ENCODE measurements at places on chromosomes 12 and 14.

- no peak for DNase-seq
Observed at GRCh38 chr12:52086366-52086765, 6.9 kb downstream of the SMIM41 start.

DNA sequence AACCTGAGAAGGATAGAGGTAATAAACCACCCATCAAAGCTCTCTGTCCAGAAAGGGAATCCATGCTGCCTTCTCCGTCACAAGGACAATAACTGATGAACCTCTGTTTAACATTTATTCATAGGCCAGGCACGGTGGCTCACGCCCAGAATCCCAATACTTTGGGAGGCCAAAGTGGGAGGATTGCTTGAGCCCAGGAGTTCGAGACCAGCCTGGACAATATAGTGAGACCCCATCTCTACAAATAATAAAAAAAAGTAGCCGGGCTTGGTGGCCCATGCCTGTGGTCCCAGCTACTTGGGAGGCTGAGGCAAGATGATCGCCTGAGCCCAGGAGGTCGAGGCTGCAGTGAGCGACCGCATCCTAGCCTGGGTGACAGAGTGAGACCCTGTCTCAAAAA, 7.1 kb upstream of the FOS start:
- no peak for DNase-seq

GRCh38 chr14:90757452-90757851, 58.8 kb downstream of the TTC7B start:
- DNase-seq, result no peak

- no peak for DNase-seq
Observed at GRCh38 chr14:62462988-62463387, 582.3 kb downstream of the KCNH5 start.

DNA sequence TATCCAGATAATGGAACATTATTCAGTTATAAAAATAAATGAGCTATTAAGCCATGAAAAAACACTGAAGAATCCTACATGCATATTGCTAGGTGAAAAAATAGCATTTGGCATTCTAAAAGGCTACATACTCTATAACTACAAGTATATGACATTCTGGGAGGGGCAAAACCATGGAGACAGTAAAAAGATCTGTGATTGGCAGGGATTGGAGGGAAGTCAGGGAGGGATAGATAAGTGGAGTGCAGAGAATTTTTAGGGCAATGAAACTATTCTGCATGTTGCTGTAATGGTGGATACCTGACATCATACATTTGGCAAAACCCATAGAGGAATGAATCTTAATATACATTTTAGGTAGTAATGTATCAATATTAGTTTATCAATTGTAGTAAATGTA, 63.1 kb upstream of the SLC38A2 start:
- no peak for DNase-seq

DNA sequence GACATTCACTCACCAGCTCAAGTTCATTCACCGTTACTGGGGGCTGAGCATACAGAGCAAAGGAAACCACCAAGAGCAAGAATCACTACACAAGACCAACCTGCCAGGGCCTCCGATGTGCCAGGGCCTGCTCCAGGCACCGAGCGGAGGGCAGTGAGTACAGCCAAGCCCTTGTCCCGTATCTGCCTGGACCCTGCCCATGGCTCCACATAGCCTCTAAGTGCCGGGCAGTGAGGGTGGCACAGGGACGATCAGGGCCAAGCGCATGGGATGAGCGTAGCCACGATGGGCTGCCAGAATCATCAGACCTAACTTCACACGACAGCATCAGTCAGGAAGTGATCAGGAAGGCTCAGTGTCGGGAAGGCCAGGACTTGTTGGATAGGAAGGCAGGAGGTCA, 199.6 kb downstream of the BCL11B start:
- DNase-seq, result no peak

DNA sequence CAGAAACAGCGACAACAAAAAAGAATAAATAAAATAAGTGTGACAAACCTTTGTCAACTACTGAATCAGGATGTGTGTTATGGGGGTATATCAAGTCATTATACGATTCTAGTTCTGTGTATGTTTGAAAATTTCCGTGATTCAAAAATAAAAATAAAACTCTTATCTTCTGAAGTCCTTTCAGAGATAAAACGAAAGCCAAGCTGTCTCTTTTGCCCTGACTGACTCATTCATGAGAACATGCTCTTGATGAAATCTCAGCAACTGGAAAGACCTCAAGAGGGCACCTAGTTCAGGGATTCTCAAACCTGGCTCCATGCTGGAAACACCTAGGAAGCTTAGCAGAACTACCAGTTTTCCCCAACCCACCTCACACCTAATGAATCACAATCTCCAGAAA, 9.2 kb downstream of the FOXN3 start:
- no peak for DNase-seq

- DNase-seq, result no peak
Observed at GRCh38 chr14:67429510-67430205, 17.7 kb upstream of the PLEK2 start.

- DNase-seq, result no peak
Observed at GRCh38 chr12:40697566-40698259, 5.5 kb downstream of the CNTN1 start.

DNA sequence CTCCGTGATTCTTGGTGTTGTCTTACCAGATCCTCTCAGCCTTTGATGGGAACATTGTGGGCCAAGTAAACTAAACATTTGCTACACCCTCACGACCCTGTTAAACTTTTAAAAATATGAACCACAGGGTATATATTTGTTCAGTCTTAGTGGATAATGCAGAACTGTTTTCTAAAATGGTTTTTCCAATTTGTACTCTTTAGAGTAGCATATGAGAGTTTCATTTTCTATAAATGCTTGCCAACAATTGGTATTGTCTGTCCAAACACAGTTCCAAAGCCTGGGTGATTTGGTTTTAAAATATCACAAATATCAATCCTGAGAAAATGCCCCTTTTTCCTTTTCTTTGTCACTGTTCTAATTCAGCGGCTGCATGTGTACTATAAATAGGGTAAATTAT, 6.7 kb upstream of the IL22 start:
- no peak for DNase-seq

GRCh38 chr12:105814283-105814682, 324.5 kb downstream of the NUAK1 start:
- DNase-seq, result no peak

DNA sequence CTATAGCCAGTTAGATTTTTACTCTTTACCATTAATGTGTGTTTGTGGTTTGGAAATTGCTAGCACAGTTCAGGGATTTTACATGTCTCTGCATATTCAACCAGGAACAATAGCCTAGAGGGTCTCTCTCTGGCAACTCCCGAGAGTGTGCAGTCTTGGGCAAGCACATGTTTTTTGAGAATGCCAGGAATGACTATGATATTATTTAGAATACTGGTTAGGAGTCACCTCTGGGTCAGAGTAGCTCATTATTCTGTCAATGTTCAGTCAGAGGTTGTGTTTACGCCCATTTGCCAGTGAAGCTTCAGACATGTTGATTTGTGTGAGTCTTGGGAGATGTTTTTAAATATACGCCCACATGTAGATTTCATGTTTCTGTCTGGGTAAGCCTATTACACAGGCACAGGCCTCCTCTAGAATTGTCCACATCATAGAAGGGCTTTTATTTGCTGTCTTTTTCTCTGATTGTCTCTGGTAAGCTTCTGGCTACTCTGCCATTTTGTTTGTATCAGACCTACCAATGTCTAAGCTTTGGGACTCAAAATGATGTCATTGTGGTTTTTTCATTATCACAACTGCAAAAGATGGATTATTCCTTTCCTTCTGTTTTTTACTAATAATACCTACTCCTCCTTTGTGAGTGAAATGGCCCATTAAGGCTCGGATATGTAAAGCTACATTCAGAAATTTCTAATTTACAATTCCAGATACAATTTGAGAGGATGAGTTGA, 203.1 kb upstream of the PPFIA2 start:
- no peak for DNase-seq

GRCh38 chr12:131815131-131815530, 13.1 kb upstream of the MMP17 start:
- no peak for DNase-seq

DNA sequence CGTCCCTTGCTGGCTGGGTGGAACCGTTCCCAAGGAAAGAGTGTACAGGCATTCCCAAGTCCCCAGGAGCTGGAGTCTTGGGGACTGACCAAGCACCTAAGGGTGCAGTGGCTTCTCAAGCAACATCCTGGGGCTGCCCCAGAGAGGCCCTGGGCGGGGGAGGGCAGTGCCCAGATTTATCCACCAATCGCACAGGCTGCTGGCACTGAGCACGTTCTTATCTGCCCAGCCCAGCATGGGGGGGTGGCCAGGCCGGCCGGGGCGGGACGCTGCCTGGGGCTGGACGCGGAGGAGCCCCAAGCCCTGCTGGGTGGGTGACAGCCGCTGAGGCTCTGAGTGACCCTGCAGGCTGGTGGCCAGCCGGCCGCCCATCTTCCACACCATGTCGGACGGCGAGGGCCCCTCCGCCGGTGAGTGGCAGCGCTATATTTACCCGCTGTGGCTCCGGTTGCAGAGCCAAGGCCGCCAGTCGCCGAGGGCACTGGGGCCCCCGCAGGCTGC, 53.4 kb downstream of the CYP46A1 start:
- no peak for DNase-seq

DNA sequence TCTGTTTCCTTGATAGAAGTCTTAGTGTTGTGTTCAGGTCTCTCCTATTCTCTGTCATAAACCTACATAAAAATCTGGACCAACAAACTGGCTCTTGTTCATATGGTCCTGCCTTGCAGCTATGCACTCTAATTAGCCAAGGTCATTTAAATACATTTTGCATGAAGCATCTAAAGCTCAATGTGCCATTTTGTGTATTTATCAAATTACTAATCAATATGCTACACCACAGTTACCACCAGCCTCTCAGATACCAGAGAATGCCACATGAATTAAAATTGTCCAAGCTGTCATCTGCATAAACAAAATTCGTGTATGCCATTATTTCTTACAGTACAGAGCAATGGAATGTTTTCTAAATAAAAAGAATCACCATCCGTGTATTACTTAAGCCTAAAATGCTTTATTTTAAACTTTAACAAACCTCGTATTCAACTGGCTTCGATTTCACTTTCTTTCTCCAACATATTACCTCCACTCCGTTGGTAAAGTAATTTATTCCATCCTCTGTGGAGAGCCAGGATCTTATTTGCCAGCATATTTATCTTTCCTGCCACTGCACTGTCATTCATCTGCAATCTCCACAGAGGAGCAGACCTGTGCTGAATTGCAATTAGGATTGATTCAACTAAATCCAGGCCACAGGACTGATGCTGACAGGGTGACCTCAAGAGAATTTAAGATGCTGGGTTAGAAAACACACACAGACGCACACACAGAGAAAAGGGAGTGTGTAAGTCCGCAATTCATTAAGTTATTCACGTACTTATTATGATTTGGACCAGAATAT, 284.1 kb upstream of the FOXG1 start:
- DNase-seq, result no peak

DNA sequence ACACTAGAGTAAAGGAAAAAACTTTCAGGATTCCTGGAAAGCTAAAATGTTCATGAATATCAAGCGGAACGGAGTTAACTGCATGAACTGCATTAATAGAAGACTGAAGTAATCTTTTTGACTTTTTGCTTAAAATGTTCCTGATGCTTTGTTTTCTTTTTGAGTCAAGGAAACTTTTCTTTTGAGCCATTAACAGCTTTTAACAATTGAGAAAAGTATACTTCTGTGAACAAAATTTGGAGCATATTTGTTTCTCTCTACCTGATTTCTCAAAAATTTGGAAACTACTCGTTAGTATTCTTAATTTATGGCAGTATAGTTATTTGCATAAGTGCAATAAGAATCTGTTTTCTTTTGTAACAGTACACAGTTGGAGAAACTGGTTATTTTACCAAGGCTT, 78.5 kb downstream of the CALM1 start:
- no peak for DNase-seq

DNA sequence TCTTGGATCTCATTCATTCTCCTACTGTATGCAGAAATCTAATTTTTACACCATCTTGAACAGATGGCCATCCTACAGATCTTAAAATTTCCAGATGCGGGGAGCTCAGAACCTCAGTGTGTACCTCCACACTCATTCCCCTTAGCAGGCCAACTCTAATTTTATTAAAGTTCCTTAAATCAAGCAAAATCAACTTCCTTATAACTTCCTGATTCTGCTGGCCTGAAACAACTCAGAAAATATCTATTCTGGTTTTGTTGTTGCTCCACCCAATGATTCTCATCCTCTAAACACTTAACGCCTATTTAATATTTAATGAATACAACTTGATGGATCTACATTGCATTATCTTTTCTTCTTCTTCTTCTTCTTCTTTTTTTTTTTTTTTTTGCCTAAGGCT, 3.1 kb downstream of the EMP1 start:
- DNase-seq, result no peak

DNA sequence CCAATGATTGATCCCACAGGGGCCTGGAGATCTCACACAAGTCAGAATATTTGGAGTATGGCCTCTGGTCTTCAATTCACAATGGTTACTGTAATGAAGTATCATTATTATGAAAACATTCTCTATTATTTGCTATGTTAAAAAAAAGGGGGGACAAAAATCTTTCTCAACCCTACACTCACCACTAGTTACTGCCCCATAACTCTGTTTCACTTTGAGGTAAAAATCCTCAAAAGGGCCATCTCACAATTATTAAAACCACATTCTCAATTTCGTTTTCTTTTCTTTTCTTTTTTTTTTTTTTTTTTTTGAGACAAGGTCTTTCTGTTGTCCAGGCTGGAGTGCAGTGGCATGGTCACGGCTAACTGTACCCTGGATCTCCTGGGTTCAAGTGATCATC, 59.6 kb upstream of the KCNC2 start:
- DNase-seq, result no peak

- DNase-seq, result no peak
Observed at GRCh38 chr12:38053655-38054464, 262.7 kb upstream of the ALG10B start.

- DNase-seq, result no peak
Observed at GRCh38 chr12:120586206-120586605, 5.0 kb upstream of the POP5 start.

DNA sequence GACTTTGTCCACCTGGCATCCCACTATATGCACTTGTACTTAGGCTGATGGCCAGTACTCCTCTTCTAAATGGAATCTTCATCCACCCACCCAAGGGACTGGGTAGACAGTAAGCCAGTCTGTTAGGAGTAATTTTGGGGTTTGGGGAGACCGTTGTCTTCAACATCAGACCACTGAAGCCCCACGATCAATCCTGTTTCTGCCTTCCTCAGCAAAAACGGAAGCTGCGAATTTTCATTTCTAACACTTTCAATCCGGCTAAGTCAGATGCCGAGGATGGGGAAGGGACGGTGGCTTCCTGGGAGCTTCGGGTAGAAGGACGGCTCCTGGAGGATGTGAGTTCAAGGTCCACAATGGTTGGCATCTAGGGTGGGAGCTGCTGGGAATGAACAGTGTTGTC, 2.0 kb downstream of the SMARCD1 start:
- no peak for DNase-seq
